ENCODE measurements at places on chromosomes 3 and 15.

DNA sequence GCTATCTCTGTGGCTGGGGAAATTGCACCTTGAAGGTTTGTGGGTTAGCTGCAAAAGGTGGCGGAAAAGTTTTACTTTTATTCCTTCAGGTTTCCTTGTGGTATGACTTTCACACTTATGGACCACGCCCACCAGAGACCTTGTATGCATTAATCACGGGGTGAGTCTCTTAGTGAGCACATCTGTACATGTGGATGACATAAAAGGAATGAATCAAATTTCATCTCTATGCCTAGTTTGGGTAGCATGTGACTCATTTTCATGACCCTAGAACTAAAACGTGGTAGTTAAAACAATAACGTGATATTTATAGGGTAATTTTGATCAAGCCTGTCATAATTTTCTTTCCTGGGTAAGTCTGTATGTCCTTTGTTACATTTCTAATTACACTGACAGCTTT, 141.7 kb downstream of the PDCD6IP start:
- DNase-seq: no peak

- no peak for DNase-seq
Observed at GRCh38 chr3:31639828-31640227, 107.1 kb downstream of the STT3B start.

DNA sequence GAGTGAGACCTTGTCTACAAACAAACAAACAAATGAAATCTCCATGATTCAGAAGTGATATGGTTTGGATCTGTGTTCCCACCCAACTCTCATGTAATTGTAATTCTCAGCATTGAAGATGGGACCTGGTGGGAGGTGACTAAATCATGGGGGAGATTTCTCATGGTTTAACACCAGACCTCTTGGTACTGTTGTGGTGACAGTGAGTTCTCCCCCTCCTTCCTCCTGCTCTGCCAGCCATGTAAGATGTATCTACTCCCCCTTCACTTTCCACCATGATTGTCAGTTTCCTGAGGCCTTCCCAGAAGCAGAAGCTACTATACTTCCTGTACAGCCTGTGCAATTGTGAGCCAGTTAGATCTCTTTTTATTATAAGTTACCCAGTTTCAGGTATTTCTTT, 438.4 kb upstream of the THBS1 start:
- no peak for DNase-seq

GRCh38 chr15:94059013-94059587, 172.3 kb upstream of the MCTP2 start:
- DNase-seq: no peak

Data from stimulated activated CD8-positive, alpha-beta memory T cell treated with anti-CD3 and anti-CD28 coated beads, Interleukin-4, amount 100 ng/mL, for 1 hour (primary cell).